CD4-positive, alpha-beta T cell treated with Interleukin-4 for 1 hour (primary cell): ENCODE measurements at places on chromosomes 13 and 19.

DNA sequence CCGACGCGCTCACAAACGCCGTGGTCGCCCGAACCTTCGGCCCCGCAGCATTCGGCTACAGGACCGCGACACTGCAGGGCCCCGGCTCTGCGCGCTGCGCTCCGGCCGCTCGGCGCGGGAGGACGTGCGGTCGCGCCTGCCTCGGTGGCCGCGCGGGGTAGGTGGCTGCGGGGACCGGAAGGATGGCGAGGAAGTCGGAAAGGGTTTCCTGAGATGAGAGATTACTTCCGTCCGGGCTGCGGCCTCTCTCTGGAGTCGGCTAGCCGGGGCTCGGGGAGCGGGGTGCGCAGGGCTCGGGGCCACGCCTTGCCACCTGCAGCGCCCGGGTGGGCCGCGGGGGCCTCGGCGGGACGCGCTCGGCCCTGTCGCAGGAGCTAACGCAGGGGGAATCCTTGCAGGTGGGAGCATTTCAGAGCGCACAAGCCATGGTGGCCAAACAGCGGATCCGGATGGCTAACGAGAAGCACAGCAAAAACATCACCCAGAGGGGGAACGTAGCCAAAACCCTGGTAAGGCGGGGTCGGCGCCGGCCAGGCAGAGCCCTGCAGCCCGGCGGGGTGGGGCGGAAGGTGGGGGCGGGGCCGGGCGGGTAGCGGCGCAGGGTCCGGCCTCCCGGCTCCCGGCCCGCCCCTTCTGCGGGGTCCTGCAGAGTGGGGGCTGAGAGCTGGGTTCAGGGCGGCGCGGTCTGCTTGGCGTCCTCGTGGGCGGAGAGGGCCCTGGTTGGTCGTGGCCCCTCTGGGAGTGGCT, at the start of gene SERP2:
TSS of gene SERP2 (plus strand) at position 224 of the 747 bp plus-strand sequence. CDS start at position 426, 202 bp downstream.
- DNase-seq, result no peak

- DNase-seq, result no peak
Observed at GRCh38 chr13:30859326-30859725, 46.7 kb upstream of the MEDAG start.

GRCh38 chr13:77981281-77981881, 62.8 kb upstream of the EDNRB start:
- DNase-seq, result no peak

- no peak for DNase-seq
Observed at GRCh38 chr13:92097337-92097903, 699.0 kb downstream of the GPC5 start.

GRCh38 chr19:6198896-6199239, 63.4 kb downstream of the ACSBG2 start:
- DNase-seq, result no peak

DNA sequence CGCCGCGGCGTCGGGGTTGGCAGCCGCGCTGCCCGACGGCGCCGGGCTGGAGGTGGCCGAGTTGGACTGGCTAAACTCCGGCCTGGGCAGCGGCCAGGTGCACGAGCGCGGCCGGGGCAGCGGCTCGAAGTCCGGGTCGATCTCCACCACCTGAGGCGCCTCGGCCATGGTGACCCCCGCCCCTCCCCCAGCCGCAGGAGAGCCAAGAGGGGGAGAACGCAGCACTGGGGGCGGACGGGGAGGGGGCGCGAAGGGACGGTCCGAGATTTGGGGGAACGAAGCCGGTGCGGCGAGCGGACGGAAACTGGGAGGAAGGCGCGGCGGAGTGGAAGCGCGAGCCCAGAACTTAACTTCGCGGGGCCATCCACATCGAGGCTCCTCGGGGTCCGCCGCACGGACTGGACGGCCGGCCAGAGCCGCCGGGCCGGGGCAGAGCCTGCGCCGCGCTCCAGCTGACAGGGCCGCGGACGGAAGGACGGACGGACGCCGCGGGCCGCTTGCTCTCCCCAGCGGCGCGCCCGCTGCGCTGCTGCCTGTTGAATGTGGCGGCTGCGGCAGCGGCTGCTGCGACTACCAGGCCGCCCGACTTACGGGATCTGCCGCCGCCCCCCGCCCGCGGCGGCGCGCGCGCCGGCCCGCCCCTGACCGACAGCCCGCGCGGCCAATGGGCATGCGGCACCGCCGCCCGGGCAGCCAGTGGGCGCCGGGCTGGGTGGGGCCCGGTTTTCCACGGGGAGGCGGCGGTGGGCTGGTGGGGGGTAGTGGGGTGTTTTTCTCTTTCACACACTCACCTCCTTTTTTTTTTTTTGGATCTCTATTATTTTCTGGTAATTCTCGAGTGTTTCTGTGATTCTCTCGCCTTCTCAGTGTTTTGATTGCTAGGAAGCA, at the start of gene FOXO1:
TSS of gene FOXO1 (minus strand) at position 597 of the 888 bp plus-strand sequence. CDS start at position 168, 429 bp downstream.
- DNase-seq, result peak; percentile 88

- DNase-seq, result no peak
Observed at GRCh38 chr19:977058-977464, 7.1 kb upstream of the WDR18 start.

DNA sequence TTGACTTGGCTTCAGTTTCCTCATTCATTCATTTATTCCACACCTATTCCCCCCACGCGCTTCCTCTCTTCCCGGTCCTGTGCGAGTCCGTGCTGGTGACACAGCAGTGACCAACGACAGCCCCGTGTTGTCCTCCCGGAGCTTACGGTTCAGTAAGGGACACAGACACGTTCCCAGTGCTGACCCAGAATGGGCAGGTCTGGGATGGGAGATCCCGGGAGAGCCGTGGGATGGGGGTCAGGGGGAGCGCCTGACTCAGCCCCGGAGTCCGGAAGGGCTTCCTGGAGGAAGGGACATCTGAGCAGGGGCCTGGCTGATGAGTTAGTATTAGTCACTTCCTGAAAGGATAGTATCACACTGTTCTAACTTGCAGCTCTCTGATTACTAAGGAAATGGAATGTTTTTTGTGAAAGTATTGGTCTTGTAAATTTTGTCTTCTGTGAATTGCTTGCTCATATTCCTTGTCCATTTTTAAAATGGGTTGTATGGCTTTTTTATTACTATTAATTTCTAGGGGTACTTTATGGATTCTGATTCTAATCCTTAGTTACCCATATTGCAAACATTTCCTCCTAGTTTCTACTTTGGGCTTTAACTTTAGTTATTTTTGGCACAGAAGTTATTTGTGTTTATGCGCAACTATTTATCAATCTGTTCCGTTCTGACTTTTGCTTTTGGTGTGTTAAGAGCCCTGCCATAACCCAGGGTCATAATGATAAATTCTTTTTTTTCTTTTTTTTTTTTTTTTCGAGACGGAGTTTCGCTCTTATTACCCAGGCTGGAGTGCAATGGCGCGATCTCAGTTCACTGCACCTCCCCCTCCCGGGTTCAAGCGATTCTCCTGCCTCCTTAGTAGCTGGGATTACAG, 708 bp upstream of the ERCC1 start:
- peak; percentile 54 for DNase-seq

DNA sequence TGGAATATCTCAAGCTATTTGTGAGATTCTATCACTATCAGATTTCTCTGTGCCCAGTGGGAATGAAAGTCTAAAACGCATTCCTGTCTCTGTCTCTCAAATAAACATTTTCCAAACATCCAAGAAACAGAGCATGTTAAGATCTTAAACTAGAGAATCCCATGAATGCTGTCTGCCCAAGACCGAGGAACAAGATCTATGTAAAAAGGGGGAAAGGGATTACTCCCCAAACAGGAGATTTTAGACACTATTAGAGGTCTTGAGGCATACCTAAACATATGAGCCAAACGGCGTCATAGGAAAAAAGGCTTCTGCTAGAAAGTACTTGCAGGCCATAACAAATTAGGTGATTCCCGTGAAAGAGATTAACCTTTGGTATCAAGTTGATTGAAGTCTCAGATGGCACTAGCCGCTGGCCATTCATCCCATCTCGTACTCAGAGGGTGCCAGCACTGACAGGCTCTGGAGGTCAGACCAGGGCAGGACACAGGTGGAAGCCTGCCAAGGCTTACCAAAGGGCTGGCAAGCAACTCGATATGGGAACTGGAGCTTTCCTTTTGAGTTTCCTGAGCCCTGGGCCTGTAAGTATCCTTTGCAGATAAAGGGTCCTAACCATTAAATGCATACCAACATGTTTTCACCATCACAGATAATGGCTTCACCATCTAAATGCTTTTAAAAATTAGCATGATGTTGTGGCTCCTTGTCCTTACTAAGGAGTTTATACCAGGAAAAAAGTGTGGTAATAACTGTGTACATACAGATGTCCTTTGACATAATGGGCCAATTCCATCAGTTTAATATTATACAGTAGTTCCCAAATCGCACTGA, 225.2 kb downstream of the FOXO1 start:
- DNase-seq, result no peak

DNA sequence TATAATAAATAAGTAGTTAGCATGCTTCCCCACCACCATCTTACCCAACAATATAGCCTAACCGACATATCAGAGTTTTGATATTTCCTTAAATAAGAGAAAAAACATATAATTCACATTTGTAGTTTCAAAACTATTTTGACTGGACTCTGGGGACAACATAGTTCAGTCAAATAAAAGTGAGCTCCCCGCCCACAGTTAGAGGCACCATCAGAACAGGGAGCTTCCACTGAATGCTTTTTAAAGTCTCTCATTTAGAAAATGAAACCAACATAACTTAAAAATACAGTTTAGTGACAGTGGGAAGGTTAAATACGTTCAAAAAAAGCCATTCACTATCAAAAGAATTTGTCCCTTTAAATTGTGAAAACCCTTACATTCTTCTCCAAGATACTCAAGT, 92.8 kb downstream of the EPSTI1 start:
- DNase-seq, result no peak

GRCh38 chr19:18051887-18052286, 34.8 kb downstream of the IL12RB1 start:
- DNase-seq, result no peak

GRCh38 chr19:40594657-40595091, 6.5 kb upstream of the LTBP4 start:
- no peak for DNase-seq

DNA sequence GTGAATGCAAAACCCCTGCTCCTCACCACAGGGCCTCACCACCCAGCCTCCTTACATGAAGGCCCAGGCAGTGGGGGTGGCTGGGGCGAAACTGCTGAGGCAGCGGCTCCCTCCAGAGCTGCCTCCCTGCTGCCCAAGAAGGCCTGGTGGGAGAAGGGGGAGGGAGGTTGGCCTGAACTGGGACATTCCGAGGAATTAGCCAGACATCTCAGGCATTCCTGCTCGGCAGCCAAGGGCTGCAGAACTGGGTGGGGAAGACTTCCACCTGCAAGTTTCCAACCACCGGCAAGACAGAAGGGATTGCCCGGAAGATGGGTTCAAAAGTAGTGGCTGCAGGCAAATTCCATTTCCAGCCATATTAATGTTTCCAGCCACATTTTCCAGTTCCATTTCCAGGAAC, 2.3 kb upstream of the PSPN start:
- DNase-seq, result no peak

GRCh38 chr19:482186-483041, 13.9 kb upstream of the MADCAM1 start:
- DNase-seq, result no peak

GRCh38 chr19:48746738-48747575, at the start of gene IZUMO1:
IZUMO1 (minus strand) TSS chr19:48746909; CDS start chr19:48745859, 1,050 bp downstream.
- DNase-seq, result peak; percentile 67

- no peak for DNase-seq
Observed at GRCh38 chr13:22214184-22214583, 543.3 kb downstream of the FGF9 start.

DNA sequence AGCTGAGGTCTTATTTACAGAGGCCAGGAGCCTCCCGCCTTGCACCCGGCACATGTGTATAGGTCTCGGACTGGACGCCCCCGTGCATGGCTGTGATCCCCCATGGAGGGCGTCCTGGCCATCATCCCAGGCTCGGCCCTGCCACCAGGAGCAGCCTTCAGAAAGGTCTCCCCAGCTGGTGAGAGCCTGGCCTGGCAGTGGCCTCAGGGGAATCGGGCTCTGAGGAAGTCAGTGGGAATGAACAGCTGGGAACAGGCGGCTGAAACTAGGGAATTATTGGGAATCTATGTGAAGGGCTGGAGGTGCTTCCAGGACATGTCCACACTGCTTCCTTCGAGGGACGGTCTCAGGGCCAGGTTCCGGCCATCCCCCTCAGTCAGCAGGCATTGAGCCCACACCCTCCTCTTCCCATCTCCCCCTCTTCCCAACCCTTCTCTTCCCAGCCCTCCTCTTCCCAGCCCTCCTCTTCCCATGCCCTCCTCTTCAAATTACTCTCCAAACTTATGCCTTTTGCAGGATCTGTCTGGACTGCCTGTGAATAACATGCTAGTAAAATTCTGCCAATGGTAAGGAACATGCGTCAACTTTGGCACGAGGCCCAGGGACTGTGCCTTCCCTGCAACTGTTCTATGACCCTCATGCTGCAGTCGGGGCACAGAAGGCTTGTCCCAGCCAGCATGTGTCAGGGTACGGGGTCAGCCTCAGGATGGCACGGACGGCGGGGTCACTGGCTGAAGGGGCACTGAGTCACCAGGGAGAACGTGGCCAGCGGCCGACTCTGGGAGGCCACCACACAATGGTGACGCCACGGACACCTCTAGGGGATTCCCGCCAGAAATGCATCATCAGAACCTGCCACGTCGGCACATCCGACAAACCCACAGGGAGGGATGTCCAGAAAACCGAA, 24.2 kb upstream of the C13orf46 start:
- no peak for DNase-seq

DNA sequence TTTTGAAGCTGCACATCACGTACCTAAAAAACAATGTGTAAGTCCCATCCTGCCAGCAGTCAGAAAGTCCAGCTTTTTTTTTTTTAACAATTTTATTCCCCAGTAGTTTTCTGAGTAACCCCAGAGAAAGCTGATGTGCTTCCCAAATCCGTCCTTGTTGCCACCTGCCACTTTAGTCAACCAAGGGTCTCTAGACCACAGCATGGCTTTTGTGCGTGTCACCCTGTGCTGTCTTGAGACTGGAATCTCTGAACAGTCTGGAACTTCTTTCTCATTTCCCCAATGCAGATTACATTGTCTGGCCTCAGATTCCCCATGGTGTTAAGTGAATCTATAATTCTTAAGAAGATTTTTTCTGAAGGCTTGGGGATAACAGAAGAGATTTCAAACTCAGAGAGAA, 289.2 kb upstream of the KLF12 start:
- DNase-seq, result no peak

DNA sequence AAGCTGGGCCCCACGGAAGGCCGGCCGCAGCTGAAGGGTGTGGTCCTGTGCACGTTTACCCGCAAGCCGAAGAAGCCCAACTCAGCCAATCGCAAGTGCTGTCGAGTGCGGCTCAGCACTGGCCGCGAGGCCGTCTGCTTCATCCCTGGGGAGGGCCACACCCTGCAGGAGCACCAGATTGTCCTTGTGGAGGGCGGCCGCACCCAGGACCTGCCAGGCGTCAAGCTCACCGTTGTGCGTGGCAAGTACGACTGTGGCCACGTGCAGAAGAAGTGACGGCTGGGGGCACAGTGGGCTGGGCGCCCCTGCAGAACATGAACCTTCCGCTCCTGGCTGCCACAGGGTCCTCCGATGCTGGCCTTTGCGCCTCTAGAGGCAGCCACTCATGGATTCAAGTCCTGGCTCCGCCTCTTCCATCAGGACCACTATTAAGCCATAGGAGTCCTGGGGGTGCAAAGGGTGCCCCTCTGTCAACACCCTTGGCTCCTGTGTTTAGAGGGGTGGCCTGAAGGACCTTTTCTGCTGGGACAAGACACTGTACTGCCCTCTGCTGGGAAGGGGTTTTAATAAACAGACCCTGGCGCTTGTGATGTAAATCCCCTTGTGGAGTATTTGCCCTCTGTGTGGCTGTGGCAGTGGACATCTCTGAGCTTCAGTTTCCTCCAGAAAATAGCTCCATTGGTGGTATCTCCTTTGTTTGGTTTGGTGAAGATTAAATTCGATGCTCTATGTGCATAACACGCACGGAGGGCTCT, 1.9 kb downstream of the MRPS12 start:
- DNase-seq, result peak; percentile 48

- no peak for DNase-seq
Observed at GRCh38 chr13:113016526-113017295, 47.7 kb downstream of the MCF2L start.

GRCh38 chr19:51702825-51703574, 9.9 kb downstream of the SPACA6 start:
- DNase-seq, result peak; percentile 21
